Activated T-helper 9 cell treated with anti-CD3 and anti-CD28 coated beads, Interleukin-2, amount 50 U/mL, for 16 hours (primary cell): ENCODE measurements at places on chromosomes 16 and 17.

GRCh38 chr16:80741724-80742123 lies 62.7 kb downstream of the CDYL2 start:
- no peak for DNase-seq

GRCh38 chr17:80244871-80245509 lies 15.7 kb upstream of the RNF213 start:
- no peak for DNase-seq

DNA sequence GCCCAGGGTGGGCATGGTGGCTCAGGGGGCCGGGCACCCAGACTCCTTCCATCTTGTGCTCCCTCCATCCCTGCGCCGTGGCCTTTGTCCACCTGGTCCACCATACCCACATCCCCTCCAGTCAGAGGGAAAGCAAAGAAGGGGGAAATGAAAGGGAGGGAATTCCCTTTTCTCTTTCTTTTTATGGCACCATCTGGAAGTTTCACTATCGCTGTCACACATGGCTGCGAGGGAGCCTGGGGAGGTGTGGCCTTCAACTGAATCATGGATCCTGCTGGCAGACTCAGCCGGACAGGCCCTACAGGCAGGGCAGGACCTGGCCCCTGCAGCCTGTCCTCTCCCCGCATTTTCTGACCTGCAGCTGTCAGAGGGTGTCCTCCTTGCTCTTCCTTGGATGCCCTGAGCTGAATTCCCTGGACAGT lies 6.2 kb downstream of the SLC12A3 start:
- no peak for DNase-seq

DNA sequence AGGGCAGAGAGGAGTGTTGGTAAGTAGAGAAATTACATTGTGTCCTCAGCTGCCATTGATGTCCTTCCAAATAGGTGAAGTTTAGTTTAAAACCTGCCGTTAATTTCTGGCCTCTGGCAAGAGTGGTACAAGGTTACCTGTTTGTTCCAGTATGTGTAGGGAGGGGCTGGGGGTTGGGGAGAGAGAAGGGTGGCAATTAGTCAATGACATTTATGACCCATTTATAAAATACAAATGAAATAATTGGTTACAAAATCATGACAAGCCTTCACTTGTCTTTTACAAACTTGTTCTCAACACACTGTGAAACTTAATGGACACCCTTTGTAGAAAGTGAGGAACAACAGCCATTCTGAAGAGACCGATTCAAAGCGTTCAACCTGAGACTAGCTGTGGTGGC lies 281.0 kb downstream of the FTO start:
- DNase-seq, result no peak

DNA sequence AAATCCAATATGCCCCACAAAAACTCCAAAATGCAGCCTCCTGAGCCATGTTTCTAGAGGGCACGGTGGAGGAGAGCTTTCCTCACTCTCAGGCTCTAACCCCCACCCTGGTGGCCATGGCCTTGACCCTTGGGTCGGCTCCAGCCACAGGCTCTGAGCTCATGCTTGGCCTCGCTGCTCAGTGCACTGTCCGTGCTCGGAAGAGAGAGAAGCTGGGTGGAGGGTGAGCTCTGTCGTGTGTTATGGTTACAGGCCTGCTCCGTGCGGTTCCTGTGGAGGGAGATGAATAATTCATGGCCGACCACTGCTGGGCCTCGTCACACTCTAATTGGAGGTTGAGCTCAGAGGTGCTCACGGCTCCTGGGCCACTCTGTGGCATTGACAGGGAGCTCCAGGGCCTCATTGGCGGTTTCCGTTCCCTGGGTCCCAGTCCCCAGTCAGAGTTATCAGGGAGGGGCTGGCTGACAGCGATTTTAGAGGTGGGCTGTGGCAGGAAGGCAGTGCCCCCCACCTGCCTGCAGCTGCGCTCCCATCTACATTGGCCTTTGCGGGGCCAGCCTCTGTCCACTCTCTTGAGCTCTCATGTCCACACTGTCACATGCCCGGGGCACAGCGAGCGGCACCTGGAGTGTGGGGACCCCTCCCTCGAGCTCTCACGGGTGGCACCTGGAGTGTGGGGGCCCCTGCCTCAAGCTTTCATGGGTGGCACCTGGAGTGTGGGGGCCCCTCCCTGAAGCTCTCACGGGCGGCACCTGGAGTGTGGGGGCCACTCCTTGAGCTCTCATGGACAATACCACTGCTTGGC lies 24.9 kb downstream of the ACSF3 start:
- DNase-seq, result no peak
